Endodermal cell (in vitro differentiated cells): ENCODE measurements at places on chromosomes 11 and 22.
A peak's percentile ranks its signal among the peaks of the same experiment; 100 is the strongest.

GRCh38 chr11:93444617-93445073, 98.5 kb downstream of the SMCO4 start:
- peak; percentile 93 for DNase-seq

GRCh38 chr22:22479999-22480532, 28.5 kb downstream of the ZNF280B start:
- no peak for DNase-seq

DNA sequence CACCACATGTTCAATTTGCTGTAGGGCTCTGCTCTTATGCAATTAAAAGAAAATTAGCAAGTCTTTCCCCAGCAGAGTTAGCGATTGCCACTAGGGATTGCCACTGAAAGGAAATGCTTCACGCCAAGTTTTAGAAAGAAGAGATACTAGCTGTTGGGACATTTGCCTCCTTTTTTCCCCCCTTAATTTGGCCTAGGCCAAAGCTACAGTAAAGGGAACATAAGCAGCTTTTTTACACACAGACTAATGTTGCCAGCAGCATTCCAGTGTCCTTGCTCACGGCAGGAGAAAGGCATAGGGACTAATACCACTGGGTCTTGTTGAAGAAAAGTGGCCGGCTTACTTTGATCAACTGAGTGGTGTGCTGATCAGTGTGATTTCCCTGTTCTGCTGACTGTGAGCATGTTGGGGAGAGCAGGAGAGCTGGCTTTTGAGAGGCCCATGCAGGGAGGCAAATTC, 71.2 kb downstream of the PHF21A start:
- DNase-seq = peak; percentile 71

- DNase-seq = no peak
Measured at GRCh38 chr11:129657866-129658525, 157.7 kb upstream of the TMEM45B start.

DNA sequence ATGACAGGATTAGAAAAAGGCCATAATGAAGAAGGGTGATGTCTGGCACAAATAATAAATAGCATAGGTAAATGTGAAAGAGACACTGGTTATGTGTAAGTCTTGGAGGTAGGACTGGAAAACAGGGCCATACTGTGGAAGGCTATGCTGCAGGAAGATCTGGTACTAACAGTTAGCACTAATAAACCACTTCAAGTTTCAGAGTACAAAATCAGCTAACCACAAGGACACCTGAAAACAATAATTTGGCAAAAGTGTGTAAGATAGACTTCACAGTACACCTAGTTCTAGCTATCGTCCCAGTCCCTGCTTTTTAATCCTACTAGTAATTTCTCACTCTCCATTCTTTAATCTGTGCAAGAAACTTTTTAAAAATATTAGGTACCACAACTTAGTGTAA, 44.3 kb downstream of the CWF19L2 start:
- DNase-seq = no peak

DNA sequence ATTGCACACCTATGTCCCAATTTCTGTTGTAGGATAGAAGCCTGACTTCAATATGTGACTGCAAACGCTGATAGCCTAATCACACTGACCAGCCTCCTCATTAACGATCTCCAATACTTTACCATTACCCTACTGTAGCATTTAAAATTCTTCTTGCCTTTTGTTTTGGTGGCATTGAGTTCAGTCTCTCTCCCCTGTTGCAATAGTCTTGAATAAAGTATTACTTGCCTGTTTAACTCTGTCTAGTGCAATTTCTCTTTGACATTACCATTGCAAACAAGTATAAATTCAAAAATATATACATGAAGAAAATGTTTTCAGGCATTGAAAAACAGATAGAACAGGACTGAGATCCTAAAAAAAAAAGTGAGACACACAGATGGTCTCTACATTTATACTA, 649.1 kb upstream of the B3GAT1 start:
- DNase-seq = no peak

DNA sequence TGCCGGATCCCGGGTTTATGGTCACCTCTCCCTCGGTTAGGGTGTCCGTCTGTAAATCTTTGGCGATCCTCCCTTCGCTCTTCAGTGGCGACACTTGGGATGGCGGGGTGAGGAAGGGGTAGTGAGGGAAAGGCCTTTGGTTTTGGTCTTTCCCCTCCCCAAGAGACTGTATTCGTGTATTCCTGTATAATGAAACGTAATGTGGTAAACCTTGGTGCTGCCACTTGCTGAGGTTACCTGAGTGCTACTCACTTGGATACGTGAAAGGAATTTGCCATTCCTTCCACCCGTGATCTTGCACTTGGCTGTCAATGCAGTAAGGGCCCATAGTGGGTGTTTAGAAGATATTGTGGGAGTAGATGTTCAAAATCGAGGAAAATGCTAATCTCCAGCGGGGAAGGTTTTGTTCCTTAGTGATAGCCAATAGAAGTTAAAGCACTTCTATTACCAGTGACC, 578 bp upstream of the NUP160 start:
- DNase-seq = no peak

GRCh38 chr11:92852229-92852628, 117.2 kb upstream of the MTNR1B start:
- no peak for DNase-seq

DNA sequence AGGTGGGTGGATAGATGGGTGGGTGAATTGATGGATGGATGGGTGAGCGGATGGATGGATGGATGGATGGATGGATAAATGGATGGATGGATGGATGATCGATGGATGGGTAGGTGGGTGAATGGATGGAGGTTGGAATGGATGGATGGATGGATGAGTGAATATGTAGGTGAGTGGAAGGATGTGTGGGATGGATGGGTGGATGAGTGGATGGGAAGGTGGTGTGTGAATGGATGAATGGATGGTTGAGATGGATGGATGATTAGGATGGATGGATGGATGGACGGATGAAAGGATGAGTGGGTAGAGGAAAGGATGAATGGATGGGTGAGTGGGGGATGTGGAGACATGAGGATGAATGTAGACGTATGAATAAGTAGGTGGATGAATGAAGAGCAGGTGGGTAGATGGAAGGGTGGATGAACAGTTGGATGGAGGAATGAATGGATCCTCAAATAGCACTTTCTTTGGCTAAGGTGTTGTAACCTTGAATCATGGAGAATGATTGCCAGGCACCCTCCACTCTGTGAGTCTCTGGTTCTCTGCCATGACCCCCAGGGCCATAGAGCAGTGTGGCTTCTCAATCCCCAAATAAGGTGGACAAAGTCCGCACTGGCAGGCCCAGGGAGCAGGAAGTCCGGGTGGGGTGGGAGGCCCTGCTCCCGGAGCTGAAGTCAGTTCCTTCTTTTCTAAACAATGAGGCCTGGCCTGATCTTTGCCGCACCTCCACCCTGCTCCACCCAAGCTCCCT, 36.9 kb downstream of the IGF2 start:
- no peak for DNase-seq

- no peak for DNase-seq
Measured at GRCh38 chr22:30132290-30132996, 52.2 kb downstream of the HORMAD2 start.

- DNase-seq = no peak
Measured at GRCh38 chr22:25461301-25461700, 103.2 kb upstream of the GRK3 start.

DNA sequence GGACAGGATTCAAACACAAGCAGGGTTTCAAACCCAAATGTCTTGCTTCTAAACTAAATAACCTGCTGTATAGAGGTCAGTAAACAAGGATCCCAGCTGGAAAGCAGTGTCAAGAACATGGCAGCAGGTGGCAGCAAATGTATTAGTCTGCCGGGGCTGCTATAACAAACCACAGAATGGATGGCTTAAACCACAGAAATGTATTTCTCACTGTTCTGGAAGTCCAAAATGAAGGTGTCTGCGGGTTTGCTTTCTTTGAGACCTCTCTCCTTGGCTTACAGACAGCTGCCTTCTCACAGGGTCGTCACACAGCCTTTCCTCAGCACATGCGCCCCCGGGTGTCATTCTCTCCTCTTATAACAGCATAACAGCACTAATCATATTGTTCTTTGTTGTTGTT, 65.1 kb upstream of the LRRC55 start:
- DNase-seq = peak; percentile 77

DNA sequence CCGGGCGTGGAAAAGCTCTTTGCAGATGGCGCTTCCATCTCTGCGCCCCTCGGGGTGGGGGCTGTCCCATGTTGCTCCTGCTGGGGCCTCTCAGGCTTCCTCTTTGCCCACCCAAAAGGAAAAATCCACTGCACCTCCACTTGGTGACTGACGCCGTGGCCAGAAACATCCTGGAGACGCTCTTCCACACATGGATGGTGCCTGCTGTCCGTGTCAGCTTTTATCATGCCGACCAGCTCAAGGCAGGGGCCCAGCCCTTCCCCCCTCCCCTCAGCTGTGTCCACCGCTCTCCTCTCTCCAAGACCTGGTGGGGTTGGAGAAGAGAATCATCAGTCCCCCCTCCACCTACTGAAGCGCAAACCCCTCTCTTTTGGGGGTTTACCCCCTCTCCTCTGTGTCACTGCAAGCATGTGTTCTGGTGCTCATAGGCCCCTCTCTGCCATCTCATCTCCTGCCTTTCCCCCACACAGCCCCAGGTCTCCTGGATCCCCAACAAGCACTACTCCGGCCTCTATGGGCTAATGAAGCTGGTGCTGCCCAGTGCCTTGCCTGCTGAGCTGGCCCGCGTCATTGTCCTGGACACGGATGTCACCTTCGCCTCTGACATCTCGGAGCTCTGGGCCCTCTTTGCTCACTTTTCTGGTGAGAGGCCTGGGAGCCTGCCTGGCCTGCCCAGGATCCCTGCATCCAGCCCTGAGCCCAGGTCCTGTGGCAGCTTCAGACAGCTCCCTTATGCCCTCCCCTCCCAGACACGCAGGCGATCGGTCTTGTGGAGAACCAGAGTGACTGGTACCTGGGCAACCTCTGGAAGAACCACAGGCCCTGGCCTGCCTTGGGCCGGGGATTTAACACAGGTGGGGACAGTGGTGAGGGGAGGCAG, 1.8 kb downstream of the LARGE2 start:
- DNase-seq = peak; percentile 44

DNA sequence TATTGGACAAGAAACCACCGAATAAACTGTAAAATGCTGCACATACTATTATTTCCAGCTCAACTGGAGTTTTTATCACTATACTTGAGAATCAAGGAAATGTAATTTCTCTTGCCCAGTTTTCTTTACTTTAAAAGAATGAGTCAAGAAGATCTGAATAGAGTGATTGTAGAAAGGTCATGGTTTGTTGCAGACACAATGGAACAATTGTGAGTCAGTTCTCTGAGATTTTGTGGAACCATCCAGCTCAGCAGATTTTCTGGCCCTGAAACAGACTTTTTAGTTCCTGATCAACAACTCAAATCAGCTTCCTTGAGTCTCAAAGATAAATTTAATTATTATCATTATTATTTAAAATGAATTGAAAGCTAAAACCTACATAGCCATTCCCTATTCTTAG, 1.3 kb downstream of the TCN1 start:
- no peak for DNase-seq

DNA sequence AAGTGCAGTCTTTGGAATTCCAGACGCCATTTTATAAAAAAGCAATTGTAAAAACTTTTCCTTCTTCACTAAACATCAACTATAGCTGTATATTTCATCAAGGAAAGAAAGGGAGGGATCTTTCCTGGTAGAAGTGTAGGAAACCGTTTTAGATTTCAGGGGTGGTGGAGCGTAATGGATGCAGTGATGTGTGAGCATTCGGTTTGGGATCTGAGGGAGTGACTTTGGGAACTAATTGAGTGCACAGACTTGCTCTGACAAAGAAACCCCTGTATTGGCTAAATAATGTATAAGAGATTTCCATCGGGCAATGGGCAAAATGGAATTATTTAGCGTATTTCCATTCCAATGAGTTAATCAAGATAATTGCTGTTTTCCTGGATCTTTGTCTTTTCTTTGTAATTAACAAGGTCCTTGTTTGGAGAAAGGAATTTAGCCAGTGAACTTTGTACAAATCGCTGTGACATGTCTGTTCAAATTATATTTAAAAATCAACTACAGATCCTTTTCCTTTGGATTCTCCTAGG, 125.0 kb upstream of the NARS2 start:
- DNase-seq = no peak

- peak; percentile 85 for DNase-seq
Measured at GRCh38 chr11:69799582-69799981, 19.6 kb downstream of the FGF3 start.

- peak; percentile 92 for DNase-seq
Measured at GRCh38 chr11:78417888-78418583, 416 bp upstream of the GAB2 start.

GRCh38 chr11:5489576-5490357, 1.3 kb downstream of the OR52D1 start:
- no peak for DNase-seq

DNA sequence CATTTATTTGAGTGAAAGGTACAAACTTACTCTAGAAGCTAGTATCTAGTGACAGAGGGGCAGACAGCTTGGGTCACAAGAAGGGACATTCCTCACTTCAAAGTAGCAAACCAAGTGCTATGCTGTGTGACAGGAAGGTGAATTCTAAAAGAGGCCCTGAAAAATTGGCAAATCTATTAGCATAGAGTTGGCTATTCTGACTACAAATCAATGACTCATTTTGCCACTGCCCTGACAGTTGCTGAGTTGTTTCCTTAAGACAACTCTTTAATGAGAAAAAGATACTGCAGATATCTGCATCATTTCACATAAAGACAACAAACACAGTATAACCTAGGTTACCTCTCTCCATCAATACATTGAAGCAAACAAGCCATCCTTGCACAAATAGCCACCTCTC, 524.0 kb upstream of the LRRC4C start:
- no peak for DNase-seq

DNA sequence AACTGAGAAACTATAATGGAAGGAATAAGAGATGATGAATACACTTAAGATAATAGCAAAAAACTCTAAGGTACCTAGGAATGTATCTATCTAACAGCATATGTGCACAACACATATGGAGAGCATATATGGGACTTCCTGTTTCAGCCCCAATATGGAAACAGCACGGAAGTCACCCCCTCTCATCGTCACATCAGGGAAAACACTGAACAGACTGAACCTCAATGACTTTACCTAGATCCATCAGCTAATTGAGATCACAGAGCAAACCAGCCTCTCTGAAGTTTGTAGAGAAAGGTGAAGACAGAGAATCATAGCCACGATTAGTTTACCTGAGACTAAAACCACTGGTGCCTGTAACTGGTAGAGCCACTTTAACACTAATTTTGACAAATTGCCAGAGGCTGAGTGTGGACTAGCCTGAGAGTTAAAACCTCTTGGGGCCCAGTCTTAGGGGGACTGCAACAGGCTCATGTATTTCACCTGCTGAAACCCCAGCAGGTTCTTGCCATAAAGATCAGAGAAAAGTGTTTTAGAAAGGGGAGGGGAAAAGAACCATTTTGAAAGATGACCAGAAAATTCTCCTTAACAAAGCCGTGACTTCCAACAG, 722.6 kb downstream of the TBC1D22A start:
- no peak for DNase-seq

DNA sequence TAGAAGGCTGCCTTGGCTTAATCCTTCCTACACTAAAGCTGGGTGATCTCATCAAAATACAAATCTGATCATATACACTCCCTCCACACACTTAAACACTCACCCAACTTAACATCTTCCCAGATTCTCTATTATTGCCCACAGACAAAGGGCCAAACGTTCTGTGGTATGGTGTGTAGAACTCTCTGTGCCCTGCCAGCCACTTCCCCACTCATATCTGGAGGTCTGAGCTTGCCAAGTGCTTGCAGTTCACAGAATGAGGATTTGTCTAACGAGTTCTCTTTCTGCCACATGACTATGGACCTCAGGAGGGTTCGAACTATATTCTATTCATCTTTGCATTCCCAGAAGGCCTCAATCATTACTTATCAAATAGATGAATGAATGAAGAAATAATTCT, 77.6 kb downstream of the MPPED2 start:
- DNase-seq = no peak
